Stimulated activated CD4-positive, alpha-beta T cell treated with anti-CD3 and anti-CD28 coated beads, Interleukin-1b, Interleukin-23, amount 100 ng/mL, for 24 hours (primary cell): ENCODE measurements at places on chromosomes 16 and 17.
A peak's percentile ranks its signal among the peaks of the same experiment; 100 is the strongest.

DNA sequence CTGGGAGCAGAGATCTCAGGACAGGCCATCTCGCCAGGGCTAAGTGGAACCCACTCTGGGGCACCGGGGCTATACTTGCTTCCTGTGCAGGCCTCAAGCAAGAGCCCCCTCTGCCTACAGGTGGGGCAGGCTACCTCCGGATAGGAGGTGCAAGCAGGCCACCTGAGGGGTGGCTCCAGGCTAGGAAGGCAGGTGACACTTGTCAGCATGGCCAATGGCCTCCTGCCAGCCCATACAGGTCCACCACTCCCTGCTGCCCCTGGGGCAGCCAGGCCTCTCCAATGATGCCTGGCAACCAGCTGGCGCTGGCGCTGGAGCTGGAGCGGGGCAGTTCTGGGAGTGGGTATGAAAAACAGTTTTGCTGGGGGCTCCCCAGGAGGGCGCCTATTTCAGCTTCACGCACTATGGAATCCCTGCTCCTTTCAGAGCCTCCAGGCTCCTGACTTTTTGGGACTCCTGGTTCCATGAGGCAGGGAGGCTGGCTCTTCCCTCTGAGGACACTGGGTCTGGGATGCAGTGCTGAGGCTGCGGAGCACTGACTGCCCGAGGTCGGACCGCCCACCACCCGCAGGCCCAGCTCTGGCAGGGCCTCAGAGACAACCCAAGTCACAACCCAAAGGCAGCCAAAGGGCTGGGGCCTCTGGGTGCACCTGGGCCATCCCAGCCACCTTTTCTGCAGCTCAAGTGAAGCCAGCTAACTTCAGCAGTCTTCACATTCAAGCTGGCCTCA lies 8.4 kb upstream of the SREBF1 start:
- no peak for DNase-seq

GRCh38 chr16:14148569-14148968 lies 77.5 kb downstream of the MRTFB start:
- no peak for DNase-seq

DNA sequence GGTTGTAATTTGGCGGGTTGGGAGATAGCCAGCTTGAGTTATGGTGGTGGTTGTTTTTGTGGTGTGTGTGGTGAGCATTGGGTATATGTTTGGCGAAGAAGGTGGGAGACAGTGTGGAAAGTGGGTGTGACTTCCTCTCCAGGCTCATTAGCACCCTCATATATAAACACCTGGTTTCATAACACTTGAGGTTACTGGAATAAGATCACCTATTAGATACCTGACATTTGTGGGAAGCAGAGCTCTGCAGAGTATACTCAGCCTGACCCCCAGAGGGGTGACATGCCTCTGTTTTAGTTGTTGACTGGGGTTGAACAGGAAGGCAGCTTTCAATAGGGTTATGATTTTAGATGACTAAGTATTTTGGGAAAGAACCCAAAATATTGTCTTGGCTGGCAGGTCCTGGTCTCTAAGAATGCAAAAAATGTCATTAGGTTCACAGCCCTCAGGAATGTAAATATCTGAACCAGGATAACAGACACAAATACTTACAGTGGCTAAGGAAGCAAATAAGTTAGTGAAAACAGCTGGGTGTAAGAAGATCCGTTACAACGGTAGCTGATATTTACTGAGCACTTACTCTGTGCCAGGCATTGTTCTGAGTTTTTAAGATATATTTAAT lies 18.3 kb upstream of the EFCAB13 start:
- no peak for DNase-seq

GRCh38 chr17:44935116-44935515 lies 12.5 kb downstream of the KIF18B start:
- no peak for DNase-seq

GRCh38 chr16:4218202-4218601 lies 23.7 kb downstream of the SRL start:
- DNase-seq = no peak

DNA sequence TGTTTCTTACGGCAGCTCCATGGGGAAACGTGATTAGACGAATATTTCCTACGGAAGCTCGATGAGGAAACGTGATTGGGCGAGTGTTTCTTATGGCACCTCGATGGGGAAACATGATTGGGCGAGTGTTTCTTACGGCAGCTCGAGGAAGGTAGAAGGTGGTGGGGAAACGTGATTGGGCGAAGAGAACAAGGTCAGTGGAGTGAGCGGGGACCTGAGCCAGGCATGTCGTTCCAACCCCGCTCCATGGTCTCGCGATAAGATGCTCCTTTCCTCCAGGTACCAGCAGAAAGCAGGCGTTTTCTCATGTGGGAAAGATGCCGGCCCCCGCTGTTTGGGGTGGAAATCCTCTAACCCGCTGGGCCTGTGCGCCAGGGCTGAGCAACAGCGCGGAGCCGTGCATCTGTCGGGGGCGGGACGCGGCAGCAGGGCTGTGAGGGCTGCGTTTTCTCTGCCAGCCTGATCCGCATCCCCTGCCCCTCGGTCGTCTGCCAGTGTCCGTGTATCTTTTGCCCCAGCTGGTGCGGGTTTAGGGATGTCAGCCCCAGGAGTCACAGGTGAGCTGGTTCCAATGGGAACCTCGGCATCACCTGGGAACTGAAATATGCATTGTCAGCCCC lies 25.6 kb upstream of the DOC2B start:
- no peak for DNase-seq

DNA sequence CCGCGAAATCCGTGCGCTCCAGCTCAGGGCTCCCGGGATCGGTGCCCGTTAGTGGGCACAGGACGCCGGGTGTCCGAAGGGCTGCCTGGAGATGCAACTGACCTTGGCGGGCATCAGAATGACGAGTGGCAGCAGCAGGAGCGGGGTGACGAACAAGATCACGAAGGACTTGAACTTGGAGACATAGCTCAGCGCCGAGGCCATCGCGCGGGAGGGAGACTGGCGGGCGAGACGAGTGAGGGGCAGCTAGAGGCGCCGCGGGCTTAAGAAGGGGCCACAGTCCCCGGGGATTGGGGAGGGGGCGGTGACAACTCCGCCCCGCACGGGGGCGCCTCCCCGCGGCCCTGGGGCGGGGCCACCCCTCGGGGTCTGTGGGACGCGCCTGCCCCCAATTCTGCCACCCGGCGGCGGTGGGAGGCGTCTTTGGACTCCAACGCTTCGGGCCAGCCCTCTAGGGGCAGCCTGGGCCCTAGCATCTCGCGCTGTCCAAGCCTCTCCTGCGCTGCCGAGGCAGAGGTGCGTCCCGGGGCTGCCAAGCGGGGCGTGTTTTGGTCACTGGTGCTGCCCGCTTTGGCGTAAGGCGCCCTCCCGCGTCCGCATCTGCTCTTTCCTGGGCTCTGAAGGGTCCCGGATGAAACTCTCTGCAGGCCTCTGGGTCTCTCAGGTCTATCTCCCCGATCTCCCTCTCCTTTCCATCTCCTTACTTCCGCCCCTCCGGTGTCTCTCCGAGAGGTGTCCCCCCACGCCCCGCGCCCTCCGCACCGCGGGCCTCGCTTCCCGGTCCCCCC lies at the start of gene SLC13A5:
Gene SLC13A5, minus strand, starts transcription at position 240 of the 788 bp plus-strand sequence. Its CDS starts 36 bp downstream, at position 204.
- DNase-seq = no peak

DNA sequence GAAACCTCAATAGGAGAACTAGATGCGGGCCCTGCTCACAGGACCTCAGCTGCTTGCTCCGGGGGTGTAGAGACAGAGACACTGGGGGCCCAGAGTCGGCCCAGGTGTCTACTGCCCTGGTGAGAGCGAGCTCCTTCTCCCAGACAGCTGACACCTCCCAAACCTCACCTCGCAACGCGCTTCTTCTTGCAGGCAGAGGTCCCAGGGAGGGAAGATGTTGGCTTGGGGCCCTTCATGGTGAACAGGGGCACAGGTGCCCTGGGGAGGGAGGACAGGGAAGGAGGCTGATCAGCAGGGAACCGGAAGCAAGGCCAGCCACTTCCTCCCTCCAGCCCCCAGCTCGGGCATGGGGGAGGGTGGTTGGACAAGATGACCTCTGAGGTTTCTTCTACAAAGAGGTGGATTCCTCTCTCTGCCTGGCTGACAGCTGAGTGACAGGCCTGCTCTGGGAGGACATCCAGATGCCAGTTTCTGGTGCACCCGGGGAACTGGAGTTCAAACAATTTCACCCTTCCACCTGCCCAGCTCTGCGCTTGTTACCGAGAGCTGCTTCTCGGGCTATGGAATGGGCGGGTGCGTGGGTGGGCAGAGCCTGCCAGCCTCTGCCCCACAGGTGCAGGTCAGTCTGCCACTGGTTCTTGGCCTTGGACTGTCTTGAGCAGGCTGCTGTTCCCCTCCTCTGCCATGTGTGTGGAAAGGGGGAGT lies 11.7 kb upstream of the GFAP start:
- DNase-seq = no peak

DNA sequence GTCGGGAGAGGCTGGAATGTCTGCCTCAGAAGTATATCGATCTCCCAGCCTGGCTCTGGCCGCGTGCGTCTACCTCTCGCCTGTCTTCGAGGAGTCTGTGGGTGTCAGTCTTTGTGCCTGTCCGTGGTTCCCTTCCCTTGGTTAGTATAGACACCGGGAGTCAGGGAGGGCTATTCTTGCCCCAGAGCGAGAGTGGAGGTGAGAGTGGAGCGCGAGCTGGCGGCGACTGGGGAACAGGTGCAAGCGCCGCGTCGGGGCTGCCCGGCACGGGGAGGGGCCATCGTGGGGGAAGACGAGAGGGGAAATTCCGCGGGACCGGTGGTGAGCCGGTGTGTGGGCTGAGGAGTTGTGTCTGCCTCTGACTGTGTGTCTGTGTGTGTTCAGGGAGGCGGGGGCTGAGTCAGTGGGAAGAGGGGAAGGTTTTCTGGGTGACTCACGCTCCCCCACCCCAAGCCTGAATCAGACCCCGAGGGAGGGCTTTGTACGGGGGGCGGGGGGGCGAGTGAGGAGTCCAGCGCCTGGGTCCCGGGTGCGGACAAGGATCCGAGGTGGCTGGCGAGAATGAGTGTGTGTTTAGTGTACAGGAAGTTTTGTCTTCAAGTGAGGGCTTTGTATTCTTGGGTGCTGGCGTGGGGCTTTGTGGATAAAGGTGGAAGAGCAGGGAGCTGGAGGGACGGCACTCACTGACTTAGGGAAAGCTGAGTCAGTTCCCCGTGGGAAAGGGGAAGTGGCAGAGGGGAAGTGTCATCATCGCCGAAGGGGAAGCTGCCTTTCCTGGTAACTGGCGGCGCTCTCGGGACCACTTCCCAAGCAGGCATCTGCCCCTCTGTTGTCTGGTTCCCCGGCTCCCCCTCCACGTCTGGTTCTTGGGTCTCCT lies 8.6 kb downstream of the KDM6B start:
- peak; percentile 91 for DNase-seq

DNA sequence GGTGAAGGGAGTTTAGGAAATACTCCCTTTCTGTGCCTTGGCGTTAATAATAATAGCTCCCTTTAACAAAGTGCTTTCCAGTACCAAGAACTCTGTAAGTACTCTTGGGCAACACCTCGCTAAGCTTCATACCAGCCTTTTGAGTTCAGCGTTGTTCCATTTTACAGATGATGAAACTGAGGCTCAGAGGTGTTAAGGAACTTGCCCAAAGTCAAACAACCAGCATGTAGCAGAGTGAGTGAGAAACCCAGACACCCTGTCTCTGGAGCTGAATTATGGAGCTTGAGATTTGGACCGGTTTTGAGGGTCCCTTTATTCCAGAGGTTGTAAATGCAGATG lies 607 bp downstream of the KATNIP start:
- DNase-seq = no peak

DNA sequence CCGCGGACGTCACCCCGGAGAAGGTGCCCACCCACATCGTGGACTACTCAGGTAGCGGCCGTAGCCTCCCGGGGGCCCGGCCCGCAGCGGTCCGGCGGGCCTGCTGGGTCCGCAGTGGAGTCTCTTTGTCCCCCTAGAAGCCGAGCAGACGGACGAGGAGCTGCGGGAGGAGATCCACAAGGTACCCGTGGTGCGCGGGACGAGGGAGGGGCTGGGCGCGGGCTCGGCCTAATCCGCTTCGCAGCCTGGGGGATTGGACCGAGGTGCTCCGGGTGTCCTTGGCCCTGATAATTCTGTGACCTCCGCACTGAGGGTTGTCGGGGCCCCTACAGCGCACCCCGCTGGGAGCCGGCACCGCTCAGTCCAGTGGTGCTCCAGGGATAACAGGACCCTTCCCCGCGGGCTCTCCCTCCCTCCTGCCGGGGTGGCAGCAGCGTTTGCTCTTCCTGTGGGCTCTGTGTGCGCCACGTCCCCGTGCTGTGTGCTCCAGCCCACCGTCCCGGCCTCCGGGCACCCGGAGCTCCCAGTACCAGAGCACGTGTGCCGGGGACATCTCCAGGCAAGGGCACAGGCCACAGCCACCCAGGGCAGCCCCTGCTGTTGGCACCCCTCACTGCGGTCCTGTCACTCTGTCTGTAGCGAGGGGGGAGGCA lies 713 bp downstream of the RHOT2 start:
- no peak for DNase-seq

GRCh38 chr16:78609402-78610274 lies 510.2 kb downstream of the WWOX start:
- DNase-seq = no peak

- DNase-seq = no peak
Observed at GRCh38 chr17:791829-792228, 9.7 kb downstream of the MRM3 start.
